ENCODE measurements at places on chromosomes 4 and X. TPM values are rescaled to one million over a fixed set of nuclear protein-coding genes. Genes with fewer than 3 reads are reported as not detected.
A peak's percentile ranks its signal among the peaks of the same experiment; 100 is the strongest.

- no peak for DNase-seq
These were observed 18.5 kb downstream of the EPHA5 start for GRCh38 chr4:65651751-65652150.

DNA sequence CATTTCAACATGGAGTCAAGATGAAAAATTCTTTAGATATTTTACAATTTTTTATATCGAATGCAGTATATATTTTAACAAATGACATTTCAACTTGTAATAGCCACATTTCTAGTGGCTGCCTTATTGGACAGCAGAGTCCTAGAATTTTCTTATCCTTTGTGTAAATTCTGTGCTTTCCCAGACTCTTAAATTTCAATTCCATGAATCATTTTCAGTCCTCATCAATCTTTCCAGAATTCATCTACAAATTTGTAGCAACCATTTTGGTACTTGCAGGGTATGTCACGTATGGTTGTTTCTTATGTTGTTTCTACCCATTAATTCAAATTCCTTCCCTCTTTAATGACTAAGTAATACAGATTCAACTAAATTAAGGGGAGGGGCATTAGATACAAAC, 2.7 kb downstream of the PAICS start:
- DNase-seq = peak; percentile 39

DNA sequence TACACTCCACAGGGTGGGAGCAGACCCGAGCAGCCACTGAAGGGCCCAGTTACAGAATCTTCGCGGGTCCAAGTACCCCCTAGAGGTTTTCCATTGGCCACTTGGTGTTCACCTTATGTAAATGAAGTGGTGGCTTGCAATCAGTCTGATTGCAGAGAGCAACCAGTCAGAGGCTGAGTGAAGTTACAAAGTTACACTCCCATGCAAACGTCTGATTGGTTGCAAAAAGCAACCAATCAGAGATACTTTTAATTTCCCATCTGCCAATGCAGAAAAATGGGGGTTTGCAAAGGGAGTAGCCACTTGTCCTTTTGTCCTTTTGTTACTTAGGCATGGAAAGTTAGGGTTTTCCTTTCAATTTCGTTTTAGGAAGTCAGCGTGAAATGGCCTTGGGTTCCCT, 27.0 kb upstream of the NKAP start:
- DNase-seq = no peak

The FAM47A gene
- polyA plus RNA-seq = not detected

- no peak for DNase-seq
These were observed 22.3 kb upstream of the FGFR3 start for GRCh38 chr4:1770791-1771231.

The RASL11B gene
- polyA plus RNA-seq = 15.2 TPM

The VEGFC gene
- polyA plus RNA-seq = 100.0 TPM

DNA sequence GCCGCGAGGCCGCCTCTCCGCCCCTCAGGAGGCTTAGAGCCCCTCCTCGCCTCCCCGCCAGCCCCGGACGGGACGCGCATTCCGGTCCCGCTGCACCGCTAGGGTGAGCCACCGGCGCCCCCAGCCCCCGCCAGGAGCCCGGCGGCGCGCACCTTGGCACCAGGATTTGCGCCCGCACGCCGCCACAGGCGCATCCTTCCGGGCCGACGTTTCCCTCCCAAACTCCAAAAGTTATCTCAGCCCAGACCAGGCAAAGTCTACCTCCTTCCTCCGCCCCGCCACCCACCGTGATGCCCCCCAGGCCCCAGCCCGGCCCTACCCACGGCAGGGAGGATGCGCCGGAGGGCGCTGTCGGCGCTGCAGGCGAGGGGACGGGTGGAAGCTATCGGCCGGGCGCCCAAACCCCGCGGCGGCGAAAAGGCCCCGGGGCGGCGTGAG, 538 bp downstream of the SCML2 start:
- no peak for DNase-seq

DNA sequence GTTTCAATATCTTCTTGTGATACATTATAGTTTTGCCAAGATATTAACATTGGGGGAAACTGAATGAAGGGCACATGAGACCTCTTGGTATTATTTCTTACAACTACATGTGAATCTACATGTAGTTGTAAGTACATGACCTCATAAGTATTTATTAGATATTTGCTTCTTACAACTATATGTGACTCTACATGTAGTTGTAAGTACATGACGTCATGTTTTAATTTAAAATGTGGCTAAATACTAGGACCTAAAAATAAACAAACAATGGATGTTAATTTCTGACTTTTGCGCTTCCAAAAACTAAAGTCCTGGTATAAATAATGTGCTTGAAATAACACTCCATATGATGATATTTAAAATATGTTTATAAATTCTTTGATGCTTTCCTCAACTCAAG, 190.2 kb downstream of the CBLL2 start:
- DNase-seq = no peak

DNA sequence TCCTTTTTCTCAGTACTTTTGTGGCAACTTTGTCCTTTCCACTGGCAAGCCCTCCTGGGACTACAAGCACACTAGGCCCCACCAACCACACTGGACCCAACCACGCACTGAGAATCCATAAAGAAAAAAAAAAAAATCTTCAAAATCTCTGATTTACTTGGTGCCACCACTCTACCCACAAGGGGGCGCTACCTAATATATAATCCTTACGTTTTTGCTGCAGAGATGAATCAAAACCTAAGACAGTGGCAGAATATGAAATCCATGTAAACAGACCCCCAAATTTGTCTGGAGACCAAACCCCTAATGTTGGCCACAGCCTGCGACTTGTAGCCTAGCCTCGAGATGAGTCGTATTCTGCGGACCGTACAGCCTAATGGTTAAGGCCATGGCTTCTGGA, 63.5 kb upstream of the ARHGAP36 start:
- no peak for DNase-seq

The MAGEA4 gene
- polyA plus RNA-seq = not detected

The TBC1D8B gene
- 15.4 TPM for polyA plus RNA-seq

The SPANXC gene
- polyA plus RNA-seq = not detected

DNA sequence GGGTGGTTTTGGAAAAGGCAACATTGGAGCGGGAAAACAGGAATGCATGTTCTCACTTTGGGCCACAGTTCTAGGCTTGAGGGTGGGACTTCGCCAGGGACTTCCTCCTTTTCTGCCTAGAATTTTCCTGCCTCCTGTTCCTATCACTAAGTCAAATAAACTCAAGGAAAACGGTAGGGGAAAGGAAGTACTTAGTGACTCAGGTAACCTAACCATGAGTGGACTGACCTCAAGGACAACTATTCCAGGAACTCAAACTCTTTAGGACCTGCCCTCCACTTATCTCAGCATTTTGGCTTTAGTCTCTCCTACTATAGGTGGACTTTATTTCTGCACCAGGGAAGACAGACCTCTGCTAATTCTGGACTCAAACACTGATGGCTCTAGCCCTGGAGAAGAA, 281.7 kb downstream of the ZNF674 start:
- DNase-seq = peak; percentile 32

- DNase-seq = peak; percentile 83
These were observed 680.3 kb upstream of the DIAPH2 start for GRCh38 chrX:96004386-96004785.

DNA sequence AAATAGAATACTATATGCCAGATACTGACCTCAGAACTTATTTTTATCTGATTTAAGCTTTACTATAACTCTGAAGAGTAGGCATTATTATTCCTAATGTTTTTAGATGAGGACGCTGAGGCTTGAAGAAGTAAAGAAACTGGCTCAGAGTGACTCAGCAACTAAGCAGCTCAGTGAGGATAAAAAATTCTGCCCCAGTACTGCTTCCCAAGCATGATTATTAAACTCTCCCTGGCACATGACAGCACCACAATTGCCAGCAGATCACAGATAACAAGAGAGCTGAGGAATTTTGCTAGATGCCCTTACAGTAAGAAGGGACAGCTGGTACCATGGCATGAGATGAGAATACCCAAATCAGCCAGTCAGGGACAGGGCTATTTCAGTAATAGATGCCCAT, 219.4 kb downstream of the NKX6-1 start:
- peak; percentile 43 for DNase-seq

- DNase-seq = no peak
These were observed 102.4 kb downstream of the SLIT2 start for GRCh38 chr4:20354120-20354519.

DNA sequence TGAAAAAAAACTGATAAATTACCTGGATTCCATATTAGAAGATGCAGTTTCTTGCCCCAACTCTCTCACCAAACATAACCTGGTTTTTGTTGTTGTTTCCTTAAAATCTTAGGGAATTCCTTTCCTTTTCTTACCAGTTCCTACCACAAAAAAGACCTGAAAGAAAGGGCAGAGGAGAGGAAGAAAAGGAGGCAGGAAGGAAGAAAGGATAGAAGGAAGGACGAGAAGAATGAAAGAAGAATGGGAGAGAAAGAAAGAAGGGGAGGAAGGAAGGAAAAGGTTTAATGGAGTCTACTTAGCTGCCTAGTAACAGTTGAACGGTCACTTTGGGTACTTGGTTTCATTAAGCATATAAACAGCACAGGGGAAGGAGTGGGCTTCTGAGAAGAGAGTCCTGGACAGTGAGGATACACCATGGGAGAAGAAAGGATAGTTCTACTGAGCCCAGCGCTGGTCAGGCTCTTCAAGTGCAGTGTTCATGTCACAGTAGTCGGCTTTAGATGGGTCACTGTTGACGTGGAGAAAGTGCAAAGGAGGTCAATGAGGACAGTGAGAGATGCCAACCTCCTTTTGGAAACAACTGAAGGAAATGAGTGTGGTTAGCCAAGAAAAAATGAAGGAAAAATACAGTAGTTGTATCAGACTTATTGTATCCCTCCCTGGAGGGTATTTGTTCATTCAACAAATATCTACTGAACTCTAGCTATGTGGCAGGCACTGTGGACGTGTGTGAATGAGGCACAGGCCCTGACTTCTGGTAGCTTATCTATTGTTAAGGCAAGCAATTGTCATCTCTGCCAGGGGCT, 1.1 kb upstream of the CHIC2 start:
- DNase-seq = peak; percentile 35

- no peak for DNase-seq
These were observed 121.2 kb downstream of the NEK1 start for GRCh38 chr4:169491211-169491610.

DNA sequence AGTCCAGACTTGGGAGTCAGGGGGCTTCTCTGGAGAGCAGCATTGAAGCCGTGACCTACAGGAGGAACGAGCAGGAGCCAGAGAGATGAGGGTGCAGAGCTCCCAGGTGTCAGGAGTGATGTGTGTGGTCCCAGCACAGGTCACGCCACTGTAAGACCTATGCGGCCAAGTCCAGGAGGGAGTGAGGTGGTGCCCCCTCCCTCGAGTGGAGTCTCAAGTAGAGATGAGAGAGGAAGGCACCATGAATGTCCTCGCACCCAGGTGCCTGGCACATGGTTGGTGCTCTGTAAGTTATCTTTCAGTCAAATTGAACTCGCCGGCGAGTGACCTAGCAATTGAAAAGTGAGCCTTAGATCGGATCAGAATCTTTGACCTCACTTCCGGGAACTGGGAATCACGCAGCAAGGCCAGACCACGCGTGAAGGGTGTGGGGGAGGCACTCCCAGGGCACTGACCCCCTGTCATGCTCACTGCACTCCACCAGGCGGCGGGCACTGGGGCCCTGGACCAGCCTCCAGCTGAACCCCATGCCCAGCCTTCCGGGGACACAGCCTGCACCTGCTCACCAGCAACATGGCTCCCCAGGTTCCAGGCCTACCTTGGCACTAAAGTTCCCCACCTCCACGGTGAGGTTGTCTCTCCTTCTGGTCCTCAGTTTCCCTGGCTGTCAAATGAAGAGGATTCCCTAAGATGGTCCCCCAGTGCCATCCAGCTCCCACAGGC, 127.4 kb downstream of the HMX1 start:
- no peak for DNase-seq
